NK-92 treated with Interleukin-12 subunit alpha and Interleukin-12 subunit beta, amount 100 ng/mL, for 24 hours (cell line): ENCODE measurements at places on chromosomes 16 and 17.

DNA sequence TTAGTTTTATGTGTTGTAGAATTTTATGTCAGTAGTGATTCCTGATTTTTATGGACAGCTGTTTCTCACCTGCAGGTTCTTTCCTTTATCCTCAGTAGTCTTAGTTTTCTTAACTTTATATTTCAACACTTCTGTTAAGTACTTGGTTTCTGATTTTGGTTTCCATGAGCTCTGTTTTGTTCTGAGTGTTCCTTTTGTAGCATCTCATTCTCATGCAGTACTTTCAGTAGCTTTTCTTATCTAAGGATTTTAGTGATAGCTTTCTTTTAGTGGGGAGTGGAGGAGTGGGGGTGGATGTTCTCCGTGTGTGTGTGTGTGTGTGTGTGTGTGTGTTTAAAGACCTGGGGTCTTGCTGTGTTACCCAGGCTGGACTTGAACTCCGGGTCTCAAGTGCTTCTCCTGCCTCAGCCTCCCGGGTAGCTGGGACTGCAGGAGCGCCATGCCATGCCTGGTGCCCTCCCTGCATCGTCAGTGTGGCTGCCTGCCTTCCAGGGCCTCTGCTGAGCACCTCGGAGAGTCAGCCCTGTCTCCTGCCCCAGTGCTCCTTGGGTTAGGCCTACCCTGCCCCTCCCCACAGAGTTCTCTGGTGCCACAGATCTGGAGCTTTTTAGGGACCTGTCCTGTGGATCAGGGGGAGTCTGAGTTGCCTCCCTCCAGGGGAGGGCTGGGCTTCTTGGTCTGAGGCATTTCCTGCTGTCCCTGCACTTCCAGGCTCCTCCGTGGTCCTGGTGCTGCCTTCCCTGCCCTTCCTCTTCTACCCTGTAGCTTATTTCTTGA lies 4.3 kb upstream of the ZNF750 start:
- no peak for DNase-seq

DNA sequence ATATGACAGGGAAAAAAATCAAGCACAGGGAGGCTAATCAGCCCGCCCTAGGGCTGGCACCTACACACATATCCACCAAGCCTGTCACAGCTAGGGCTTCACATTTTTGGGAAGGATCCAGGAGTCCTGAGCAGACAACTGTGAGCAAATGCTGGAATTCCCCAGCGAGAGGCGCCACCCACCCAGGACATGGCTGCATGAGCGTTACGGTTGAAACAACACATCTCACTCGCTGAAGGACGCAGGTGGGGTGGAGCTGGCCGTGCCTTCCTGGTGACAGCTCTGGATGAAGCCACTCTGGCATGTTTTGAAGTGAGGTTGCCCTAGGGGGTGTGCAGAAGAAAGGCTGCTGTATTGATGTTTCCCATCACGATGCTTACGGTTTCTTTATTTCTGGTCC lies 315.1 kb upstream of the EEF2KMT start:
- DNase-seq, result no peak

DNA sequence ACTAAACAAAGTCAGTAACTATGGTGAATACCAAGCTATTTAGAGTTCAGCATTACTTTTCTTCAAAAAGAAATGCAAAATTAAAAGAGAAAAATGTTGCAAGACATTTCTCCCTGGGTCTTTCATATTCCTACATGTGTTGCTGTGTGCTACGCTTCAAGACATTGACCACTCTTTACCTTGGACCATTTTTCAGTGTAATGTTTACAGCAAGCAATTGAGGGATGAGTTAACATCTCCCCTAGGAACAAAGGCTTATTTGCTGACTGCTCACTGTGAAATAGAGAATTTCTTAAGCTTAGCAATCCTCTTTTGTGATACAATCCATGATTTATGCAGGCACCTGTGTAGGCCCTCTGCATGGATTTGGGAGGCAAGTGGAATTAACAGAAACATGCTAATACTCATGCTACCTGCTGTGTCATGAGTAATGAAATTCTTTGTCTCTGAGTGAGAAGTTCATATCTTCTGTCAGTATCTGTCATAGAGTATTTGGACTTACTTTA lies 1202.9 kb upstream of the CDH8 start:
- DNase-seq, result no peak

- no peak for DNase-seq
Measured at GRCh38 chr17:65085951-65086350, 29.4 kb upstream of the GNA13 start.
